ENCODE measurements at places on chromosomes 12 and 14.

- no peak for DNase-seq
These were observed 258.6 kb downstream of the MSRB3 start for GRCh38 chr12:65536876-65537681.

DNA sequence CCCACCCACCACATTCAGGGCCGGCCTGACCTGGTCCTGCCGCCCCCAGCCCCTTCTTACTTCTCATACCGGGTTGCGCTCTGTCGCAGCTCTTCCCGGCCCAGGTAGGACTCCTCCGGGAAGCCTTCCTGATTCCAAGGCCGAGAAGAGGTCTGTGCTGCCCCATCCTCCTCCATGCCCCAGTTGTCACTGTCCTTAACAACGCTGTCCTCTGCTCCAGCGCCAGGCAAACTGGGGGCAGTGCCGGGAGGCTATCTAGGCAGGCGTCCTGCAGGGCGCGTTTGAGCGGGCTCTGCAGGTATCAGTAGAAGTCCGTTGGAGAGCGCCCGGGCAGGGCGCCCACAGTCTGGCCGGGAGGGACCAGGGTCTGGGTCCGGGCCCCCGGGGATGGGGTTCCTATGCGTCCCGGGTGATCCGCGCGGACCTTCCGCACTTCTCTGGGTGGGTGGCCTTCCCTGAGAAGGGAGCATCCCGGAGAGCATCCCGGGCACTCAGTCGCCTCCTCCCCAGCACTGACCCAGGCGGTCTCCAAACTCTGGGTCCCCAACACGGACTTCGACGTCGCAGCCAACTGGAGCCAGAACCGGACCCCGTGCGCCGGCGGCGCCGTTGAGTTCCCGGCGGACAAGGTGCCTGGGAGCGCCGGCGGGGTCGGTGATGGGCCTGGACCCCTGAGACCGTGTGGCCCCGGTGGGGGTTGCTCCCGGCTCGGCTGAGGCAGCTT, 900 bp downstream of the AMN start:
- no peak for DNase-seq

GRCh38 chr12:123971449-123971769, 1.2 kb downstream of the CCDC92 start:
- no peak for DNase-seq

DNA sequence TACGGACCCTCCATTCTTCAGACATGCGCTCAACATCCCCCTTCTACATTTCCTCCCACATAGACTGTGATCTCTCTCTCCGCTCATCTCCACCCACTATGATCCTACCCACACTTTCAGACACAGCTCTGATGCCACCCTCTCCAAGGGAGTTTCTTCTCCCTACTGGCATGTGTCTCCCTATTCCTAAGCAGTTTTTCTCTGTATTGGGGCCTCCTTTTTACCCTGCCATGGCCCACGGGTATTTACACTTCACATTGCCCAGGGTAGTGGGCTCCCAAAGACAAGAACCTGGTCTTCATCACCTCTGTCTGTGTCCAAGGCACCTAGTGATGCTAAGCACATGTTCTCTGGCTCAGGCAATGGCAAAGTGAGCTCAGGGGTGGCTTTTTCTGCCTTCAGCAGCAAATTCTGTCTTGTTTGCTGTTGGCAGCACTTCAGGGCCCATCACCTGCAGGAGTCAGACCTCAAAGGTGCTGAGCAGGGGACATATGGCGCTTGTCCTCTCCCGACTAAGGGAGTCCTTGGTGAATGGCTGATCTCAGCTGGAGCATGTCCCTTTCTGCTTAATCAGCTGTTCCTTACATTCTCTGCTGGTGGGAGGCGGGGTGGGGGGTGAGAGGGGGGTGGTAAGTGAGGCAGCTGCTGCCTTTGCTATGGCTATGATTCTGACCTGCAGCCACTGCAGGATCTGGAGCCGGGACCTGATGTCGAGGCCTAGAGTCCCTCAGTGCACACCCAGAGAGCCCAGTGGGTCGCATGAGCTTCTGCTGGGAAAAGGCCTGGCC, 256.8 kb downstream of the PCNX1 start:
- no peak for DNase-seq

DNA sequence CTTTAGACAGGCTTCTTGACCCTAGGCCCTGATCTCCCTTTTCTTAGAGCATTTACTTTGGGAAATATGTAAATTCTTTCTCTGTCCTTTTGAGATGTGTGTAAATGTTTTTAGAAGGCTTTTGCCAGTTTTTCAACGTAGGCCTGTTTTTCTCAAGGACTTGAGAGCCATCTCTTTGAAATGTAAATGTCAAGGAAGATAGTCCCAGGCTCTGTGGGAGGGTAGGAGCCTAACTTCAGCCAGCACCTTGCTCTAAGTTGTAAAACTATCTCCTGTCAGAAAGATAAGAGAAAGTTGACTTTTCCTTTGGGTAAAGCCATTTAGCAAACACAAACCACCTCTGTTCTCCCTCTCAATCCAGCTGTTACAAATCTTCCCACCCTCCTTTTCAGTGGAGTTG, 219.8 kb downstream of the RPS29 start:
- DNase-seq: no peak

DNA sequence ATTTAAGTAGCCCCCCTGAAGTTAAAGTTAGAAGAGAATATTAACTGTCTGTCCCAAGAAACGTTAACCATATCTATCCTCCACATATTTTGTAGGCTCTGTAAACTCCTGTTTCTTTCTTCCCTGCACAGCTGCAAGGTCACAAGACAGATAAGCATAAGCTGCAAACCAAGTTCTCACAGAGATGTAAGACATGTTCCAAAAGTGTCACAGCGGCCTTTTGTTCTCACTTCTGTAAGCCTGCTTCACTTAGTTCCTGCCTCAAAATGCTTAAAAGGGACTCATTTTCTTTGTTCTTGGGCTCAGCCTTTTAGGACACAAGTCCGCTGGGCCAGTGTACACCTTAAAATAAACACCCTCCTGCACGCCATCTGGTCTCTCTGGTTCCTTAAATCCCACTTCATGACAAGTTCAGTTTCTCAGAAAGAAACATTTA, 3.2 kb downstream of the RNASE1 start:
- no peak for DNase-seq

DNA sequence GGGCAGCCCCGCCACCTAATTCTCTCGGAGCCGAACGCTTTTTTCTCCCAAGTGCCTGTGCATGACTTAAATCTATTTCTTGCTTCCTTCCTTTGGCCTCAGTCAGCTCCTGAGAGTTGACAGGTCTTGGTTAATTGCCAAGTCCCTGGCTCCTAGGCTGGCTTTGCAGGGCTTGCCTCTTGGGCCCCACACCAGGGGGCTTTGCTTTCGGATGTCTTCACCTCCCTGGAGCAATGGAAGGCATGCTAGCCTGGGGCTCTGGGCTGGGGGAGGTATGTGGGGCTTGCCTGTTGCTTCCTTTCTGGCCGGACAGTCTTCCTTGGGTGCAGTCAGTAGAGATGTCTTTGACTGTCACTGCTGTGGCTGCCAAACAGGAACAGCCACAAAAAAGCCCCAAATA, 2.2 kb upstream of the KRT80 start:
- no peak for DNase-seq

DNA sequence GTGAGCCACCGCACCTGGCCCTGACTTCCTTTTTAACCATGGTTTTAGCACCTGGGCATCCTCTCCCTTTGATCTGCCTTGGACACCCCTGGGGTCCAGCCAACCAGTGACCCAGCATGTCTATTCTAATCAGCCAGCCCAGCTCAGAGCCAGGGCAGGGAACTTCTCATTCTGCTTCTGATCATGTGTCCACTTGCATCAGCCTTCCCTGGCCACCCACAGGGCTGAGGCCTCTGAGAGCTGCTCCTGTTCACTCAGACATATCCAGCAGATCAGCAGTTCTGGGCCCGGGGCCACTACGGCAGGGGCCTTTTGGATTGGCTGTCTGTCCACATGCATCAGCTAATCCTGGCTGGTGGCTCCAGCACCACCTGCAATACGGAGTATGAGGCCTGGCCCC, 117.9 kb upstream of the MAP1LC3B2 start:
- peak; percentile 74 for DNase-seq

DNA sequence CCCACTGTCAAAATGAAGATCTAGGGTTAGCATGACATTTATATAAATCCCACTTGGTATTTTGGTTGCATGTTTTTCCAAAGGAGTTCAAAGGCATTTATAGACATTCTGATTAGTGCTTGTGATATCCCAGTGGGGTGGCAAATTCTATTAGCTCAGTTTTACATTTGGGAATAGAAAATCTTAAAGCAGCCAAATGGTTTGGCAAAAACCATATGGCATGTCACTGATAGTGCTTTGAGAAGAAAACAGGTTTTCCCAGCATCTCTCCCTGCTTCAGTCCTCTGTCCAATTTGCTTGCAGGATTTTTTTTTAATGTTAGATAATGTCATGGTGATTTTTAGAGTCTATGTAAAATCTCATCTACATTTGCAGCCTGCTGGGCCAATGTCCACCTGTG, 225.1 kb upstream of the DIO3 start:
- DNase-seq: no peak

- no peak for DNase-seq
These were observed 93.6 kb downstream of the KCNK10 start for GRCh38 chr14:88229428-88229827.

DNA sequence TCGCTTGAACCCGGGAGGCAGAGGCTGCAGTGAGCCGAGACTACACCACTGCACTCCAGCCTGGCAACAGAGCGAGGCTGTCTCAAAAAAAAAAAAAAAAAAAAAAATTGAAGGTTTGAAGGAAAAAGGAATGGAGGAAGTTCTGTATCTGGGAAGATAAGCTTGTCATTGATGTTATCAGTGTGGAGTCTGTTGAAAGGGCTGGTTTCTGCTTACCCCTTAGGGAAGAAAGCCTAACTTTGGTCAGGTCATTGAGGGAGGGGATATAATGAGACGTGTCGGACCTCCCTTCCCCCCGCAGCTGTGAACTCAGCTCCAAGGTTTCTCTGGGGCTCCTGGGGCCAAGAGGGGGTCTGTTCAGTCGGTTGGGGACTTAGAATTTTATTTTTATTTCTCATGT, 16.4 kb downstream of the DAO start:
- DNase-seq: peak; percentile 14

DNA sequence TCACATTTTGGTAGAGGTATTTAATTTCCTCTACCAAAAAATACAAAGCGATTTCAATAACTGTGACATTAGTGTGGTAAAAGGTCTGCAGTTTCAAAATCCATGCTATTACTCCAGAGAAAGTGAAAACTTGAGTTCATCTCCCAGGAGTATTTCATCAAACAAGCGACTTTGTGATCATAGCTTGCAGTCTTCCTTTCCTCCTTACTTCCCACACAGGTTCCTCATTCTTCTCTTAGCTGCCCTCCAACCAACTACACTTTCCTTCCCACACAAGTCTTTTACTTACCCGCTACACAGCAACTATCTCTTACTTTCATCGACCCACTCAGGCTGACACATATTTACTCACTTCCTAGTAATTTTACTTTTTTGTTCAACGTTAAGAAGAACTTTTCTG, 413.4 kb upstream of the USP15 start:
- DNase-seq: no peak

DNA sequence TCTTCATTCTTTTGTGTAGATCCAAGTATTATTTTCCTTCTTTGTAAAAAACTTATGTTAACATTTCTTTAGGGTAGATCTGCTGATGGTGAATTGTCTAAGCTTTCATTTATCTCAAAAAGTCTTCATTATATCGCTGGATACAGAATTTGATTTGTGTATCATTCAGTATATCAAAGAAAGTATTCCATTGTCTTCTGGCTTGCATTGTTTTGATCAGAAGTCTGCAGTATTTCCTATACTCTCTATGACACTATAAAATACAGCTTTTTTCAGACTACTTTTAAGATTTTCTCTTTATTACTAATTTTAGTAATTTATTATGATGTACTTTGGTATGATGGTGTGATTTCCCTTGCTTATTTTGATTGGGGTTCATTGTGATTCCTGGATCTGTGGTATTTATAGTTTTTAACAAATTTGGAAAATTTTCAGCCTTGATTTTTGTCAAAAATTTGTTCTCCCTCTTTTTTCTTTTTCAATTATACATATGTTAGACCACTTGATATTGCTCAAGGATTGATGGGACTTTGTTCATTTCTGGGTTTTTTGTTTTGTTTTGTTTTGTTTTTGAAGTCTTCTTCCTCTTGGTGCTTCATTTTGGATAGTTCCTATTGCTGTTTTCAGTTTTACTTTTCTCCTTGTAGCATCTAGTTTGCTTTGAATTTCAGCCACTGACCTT, 176.5 kb downstream of the ZFP36L1 start:
- DNase-seq: no peak

DNA sequence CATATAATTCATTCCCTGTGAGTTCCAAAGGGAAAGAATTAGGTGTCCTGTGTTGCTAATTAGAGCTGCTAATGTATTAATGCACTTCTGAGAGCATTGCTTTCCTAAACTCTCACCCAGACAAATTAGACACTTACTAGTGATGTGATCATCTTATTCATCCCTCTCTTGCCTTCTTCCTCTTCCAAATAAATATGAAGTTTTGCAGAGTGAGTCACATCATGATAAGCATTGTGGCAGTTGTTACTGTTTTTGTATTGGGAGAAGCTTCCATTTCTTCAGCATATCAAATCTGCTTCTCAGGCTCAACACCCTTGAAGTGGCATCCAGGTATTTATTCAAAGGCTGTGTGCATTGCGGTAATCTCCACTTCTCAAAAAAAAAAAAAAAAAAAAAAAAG, 37.3 kb upstream of the E2F7 start:
- no peak for DNase-seq

DNA sequence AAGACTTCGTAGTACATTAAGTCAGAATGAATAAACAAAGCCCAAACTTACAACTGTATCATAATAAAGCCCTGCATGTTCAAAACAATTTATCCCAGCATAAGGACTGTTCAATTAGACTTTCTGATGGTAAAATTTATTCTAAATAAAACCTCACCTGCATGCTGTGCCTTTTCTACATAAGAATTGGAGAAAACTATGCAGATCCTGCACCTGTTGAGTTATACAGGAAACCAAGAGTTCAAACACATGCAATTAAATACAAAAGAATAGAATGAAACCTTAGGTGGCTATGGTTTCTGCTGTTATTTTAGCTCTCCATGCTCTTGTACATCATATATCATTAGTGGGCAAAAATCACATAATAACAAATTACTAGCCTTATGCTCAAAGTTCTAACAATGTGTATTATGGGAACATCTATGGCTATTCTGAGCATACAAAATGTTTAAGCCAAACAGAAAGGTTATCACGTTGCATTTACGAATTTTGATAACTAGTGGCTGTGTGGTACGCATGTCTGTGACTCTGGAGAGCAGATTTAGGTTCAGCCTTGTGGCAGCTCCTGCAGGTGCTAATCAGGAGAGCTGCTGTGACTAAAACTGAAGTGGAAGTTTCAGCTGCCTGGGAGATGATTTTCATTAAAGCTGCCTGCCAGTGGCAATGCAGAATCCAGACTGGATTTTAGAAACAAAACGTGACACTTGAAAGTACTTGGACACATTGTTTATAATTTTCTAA, 36.1 kb upstream of the LRFN5 start:
- no peak for DNase-seq

- DNase-seq: peak; percentile 63
These were observed 10.2 kb downstream of the KRT82 start for GRCh38 chr12:52395761-52396434.

- no peak for DNase-seq
These were observed 222.3 kb upstream of the NOS1 start for GRCh38 chr12:117583677-117584225.

GRCh38 chr12:40464121-40464520, 228.1 kb upstream of the CNTN1 start:
- no peak for DNase-seq
